ENCODE measurements at places on chromosomes 1 and 21.

DNA sequence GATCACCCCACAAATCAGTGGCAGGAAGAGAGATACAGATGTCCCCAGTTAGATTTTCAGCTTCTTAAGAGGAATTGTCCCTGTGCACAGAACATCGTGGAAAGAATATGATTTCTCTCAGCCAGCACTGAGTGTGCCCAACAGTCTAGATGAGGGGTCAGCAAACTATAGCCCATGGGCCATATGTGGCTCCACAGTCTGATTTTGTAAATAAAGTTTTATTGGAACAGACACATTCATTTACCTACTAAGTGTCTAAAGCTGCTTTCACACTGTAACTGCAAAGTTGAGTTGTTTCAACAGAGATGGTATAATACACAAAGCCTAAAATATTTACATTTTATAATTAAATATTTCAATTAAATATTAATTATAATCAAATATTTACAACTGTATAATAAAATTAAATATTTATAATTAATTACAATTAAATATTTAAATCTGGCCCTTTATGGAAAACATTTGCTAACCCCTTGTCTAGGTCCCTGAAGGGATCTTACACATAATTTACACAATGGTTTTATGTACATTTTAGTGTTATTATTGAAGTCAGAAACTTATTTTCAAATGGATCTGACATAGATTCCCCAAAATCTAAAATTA is 407.6 kb downstream of the PTPRU start:
- DNase-seq = no peak

GRCh38 chr1:12475101-12475500 is 142.9 kb downstream of the DHRS3 start:
- no peak for DNase-seq

DNA sequence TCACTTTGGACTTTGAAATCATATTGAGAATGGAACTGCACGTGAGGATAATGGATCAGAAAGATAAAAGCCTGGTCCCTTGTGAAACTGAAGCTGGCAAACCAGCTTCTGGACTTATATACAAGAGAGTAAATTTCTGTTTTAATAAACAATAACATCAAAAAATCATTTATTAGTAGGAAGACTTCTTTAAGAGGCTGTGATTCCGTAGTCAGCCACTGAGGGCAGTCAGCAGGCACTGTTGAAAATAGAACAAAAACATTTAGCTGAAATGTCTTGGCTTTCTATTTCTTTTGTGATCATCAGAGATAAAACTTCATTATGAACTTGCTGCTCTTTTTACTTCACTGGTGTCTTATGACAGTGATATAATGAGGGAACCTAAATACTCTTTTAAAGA is 489.4 kb downstream of the PCP4 start:
- no peak for DNase-seq

- DNase-seq = no peak
These were observed 36.6 kb downstream of the TBX19 start for GRCh38 chr1:168317309-168317708.

- no peak for DNase-seq
These were observed 80.9 kb downstream of the MTR start for GRCh38 chr1:236875975-236876374.

GRCh38 chr1:205429762-205430695 is 8.2 kb upstream of the LEMD1 start:
- no peak for DNase-seq

DNA sequence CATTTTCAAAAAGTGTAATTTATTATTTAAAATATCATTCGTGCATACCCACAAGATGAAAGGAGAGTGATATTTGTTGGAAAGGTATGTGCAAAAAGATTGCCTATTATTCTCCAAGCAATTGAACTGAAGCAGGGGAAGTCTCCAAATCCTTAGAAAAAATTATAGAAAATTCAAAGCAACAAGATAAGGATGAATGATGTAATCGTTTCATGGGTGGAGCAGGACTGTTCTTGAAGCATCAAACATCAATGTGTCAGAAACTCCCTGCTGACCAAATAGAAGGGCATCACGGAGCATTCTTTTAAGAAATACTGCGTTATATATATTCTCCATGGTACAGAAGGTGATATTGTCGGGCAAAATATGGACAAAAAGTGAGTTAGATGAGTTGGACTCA is 87.9 kb upstream of the SPAG17 start:
- no peak for DNase-seq

- no peak for DNase-seq
These were observed 127.2 kb downstream of the FAM78B start for GRCh38 chr1:166039436-166040201.

GRCh38 chr21:46078978-46079351 is 18.9 kb upstream of the COL6A2 start:
- DNase-seq = no peak

- no peak for DNase-seq
These were observed 32.3 kb downstream of the RAB3GAP2 start for GRCh38 chr1:220239966-220240365.

- DNase-seq = peak; percentile 66
These were observed 115.7 kb downstream of the SLC30A10 start for GRCh38 chr1:219812491-219813203.

DNA sequence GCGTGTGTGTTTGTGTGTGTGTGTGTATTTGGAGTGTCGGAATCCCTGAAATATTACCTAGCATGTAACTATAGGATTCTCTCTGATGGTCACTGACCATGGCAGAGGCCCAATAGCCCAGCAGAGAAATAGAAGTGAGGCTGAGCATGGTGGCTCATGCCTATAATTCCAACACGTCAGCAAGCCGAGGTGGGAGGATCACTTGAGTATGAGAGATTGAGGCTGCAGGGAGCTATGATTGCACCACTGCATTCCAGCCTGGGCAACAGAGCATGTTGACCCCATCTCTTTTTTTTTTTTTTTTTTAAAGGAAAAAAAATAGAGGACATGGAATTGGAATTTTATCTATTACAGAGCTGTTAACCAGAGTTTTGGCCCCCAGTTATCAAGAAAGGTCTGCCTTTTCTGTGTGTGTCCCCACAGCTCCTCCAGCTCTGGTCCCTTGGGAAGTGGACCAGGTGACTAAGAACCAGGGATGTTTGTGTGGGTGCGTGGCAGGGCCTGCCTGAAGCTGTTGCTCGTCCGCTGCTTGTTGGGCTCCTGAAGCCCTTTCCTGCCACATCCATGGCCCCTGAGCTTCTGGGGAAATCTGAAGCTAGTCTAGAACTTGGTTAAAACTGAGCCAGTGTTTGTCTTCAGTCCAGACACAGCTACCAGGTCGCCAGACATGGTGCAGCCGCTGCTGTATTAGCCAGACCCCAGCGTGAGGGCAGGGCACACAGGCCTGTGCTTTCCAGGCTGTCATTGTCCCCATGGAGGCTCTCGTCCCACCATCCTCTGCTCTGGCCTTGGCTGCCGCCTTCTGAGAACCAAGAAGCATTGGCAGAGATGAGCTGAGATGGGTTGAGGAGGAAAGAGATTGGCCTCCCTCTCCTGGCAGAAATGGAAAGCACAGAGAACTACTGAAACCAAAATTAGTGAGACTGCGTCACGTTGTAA is 25.5 kb downstream of the CAPN9 start:
- peak; percentile 75 for DNase-seq

Data from EH (cell line).